ENCODE measurements at places on chromosomes 1 and 21. TPM values are rescaled to one million over a fixed set of nuclear protein-coding genes. Genes with fewer than 3 reads are reported as not detected.

CD160 gene
- polyA plus RNA-seq, result 0.95 TPM

CEP350 gene
- polyA plus RNA-seq, result 28.2 TPM

BSND gene
- polyA plus RNA-seq, result 3.3 TPM

VASH2 gene
- 21.5 TPM for polyA plus RNA-seq

C1orf226 gene
- 15.1 TPM for polyA plus RNA-seq

XCL2 gene
- polyA plus RNA-seq, result 0.46 TPM

URB1 gene
- 13.2 TPM for polyA plus RNA-seq

KRTAP21-1 gene
- polyA plus RNA-seq, result not detected

SEMA6C gene
- 29.8 TPM for polyA plus RNA-seq

TAL1 gene
- polyA plus RNA-seq, result 5.5 TPM

KRTAP21-2 gene
- polyA plus RNA-seq, result not detected

AADACL4 gene
- 1.1 TPM for polyA plus RNA-seq

VSIG8 gene
- 0.32 TPM for polyA plus RNA-seq

SLAMF9 gene
- not detected for polyA plus RNA-seq

C4BPB gene
- 0.67 TPM for polyA plus RNA-seq

KDM5B gene
- 90.3 TPM for polyA plus RNA-seq

CELSR2 gene
- 34.9 TPM for polyA plus RNA-seq

PCP4 gene
- polyA plus RNA-seq, result 13.7 TPM

GBP6 gene
- 0.06 TPM for polyA plus RNA-seq

SLC16A4 gene
- 113 TPM for polyA plus RNA-seq

GJA8 gene
- polyA plus RNA-seq, result 0.66 TPM

LRRC8C gene
- 6.7 TPM for polyA plus RNA-seq

SPRR4 gene
- polyA plus RNA-seq, result not detected

GUCA2B gene
- polyA plus RNA-seq, result not detected

RCSD1 gene
- 14.7 TPM for polyA plus RNA-seq

CELA2A gene
- not detected for polyA plus RNA-seq

SLC22A15 gene
- polyA plus RNA-seq, result 4.1 TPM

RPS8 gene
- polyA plus RNA-seq, result 2,364 TPM

OR2G6 gene
- polyA plus RNA-seq, result 0.11 TPM

ZNF496 gene
- 36.6 TPM for polyA plus RNA-seq

WDR4 gene
- 12.6 TPM for polyA plus RNA-seq

AUNIP gene
- polyA plus RNA-seq, result 3.9 TPM

CD5L gene
- not detected for polyA plus RNA-seq

PBX1 gene
- polyA plus RNA-seq, result 165 TPM

KDM1A gene
- 131 TPM for polyA plus RNA-seq

LCE1D gene
- not detected for polyA plus RNA-seq

ASAP3 gene
- polyA plus RNA-seq, result 34.8 TPM

CCDC24 gene
- 14.6 TPM for polyA plus RNA-seq

OR10Z1 gene
- 0.01 TPM for polyA plus RNA-seq

COL18A1 gene
- 101 TPM for polyA plus RNA-seq

PRDM15 gene
- polyA plus RNA-seq, result 5.9 TPM

SPATA46 gene
- polyA plus RNA-seq, result 0.45 TPM

DAB1 gene
- polyA plus RNA-seq, result 5.3 TPM

RAB3B gene
- 5.0 TPM for polyA plus RNA-seq

DYNLT5 gene
- 1.3 TPM for polyA plus RNA-seq

MANEAL gene
- polyA plus RNA-seq, result 3.8 TPM

NLRP3 gene
- polyA plus RNA-seq, result 0.91 TPM

TDRD5 gene
- polyA plus RNA-seq, result 5.2 TPM

FAM177B gene
- polyA plus RNA-seq, result not detected

LYPD8 gene
- 0.17 TPM for polyA plus RNA-seq

IGSF5 gene
- polyA plus RNA-seq, result 1.1 TPM

CCDC27 gene
- polyA plus RNA-seq, result 0.59 TPM

GNAI3 gene
- 11.7 TPM for polyA plus RNA-seq

All from renal cortex interstitium (tissue), 15 donors.